ENCODE measurements at places on chromosomes 16 and 17. TPM values are rescaled to one million over a fixed set of nuclear protein-coding genes. Genes with fewer than 3 reads are reported as not detected.

Gene IGFALS
- total RNA-seq = not detected

Gene HEATR9
- not detected for total RNA-seq

GRCh38 chr17:31250229-31250628, 46.8 kb downstream of the OMG start:
- DNase-seq = no peak

- no peak for DNase-seq
Measured at GRCh38 chr17:64133546-64134215, 3.7 kb upstream of the ERN1 start.

Gene NOD2
- 0.40 TPM for total RNA-seq

DNA sequence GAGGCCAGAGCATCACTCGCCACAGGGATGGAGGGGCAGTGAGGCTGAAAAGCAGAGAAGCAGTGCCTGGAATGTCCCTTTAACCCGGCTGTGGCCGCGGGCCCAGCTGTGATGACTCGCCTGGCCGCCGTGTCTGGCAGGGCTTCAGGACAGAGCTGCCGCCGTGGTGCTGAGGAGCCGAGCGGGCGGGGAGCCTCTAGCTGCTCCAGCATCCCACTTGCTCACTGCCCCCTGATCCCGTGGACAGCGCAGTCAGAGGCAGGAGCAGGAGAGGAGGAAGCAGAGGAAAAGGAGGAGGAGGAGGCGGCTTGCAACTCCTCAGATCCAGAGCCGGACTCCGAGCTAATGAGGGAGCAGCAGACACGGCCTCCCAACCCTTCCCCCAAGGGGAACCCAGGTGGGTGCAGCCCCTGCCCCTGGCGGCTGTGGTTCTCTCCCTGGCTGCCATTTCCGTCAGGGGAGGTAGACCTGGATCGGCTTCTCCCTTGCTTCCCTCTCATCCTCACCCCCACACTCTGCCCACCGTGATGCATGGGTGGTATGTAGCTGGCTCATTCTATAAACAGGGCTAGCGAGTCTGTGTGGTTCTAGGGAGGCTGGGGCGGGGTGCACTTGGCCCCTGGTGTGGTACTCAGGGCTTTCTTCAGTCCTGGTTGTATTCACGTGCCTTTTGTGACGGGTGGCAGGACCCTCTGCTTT, 165.7 kb downstream of the CMIP start:
- peak; percentile 72 for DNase-seq

Gene METRNL
- total RNA-seq = 60.9 TPM

- no peak for DNase-seq
Measured at GRCh38 chr17:57943140-57943539, 12.1 kb downstream of the CUEDC1 start.

GRCh38 chr17:2042933-2043332, 1.1 kb downstream of the OVCA2 start:
- DNase-seq = no peak

Gene NRN1L
- 2.2 TPM for total RNA-seq

- DNase-seq = peak; percentile 88
Measured at GRCh38 chr17:28575126-28575795, 1.4 kb downstream of the ALDOC start.

Gene CMTM4
- total RNA-seq = 9.1 TPM

DNA sequence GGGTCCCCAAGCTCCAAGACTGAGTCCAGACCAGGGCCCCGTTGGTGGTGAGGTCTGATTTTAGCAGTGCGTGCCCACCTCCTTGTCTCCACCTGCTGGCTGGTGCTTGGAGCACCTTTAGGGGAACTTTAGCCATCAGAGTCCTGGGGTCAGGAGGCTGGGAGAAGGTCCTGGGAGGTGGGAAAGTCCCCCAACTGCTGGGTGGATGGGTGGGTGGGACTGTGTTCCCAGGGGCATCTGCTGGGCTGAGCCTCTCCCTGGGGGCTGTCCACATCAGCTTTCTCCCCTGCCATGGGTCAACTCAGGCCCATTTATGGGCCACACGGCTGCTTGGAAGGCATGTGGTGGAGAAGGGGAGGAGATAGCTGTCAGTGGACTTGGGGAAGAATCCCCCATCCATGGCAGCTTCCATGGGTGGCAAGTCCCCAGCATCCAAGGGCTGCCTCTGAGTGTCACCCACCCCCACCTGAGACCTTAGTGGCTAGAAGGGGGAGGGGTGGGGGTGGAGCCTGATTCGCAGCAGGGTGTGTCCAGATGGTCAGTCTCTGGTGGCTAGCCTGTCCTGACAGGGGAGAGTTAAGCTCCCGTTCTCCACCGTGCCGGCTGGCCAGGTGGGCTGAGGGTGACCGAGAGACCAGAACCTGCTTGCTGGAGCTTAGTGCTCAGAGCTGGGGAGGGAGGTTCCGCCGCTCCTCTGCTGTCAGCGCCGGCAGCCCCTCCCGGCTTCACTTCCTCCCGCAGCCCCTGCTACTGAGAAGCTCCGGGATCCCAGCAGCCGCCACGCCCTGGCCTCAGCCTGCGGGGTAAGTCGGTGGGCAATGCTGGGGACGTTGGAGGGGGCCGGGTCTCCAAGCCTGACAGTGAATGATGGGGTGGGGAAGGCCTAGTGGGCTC, at the start of gene TRPV2:
TRPV2 (plus strand) TSS at position 541 of the 894 bp plus-strand sequence. CDS start 2,098 bp downstream, outside the sequence.
- peak; percentile 58 for DNase-seq

Gene NME1
- 35.0 TPM for total RNA-seq

Gene ALOXE3
- total RNA-seq = not detected

Gene CDH13
- 144 TPM for total RNA-seq

Gene TMC6
- total RNA-seq = 59.5 TPM

Gene PRAC2
- not detected for total RNA-seq

GRCh38 chr16:13767215-13767614, 152.7 kb upstream of the ERCC4 start:
- DNase-seq = no peak

GRCh38 chr17:32701871-32702270, 175.1 kb downstream of the MYO1D start:
- DNase-seq = no peak

DNA sequence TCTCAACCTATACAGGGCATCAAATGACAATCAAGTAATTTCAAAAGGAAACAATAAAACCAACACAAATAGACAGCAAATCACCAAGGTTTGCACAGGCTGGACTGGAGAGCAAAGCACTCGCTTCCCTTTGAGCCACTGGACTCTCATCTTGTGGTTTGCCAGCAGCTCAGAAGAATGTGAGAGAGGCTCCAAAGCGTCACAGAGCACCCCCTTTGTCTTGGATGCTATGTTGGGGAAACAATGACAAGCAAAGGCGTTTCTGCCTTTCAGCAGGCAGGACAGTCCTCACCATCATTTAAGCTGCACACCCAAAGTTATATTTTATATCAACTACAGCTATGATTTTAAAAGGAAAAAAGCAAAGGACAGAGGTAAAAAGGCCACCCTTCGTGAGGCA, 13.2 kb downstream of the SLC6A4 start:
- no peak for DNase-seq

GRCh38 chr17:44008205-44008909, 3.9 kb downstream of the NAGS start:
- no peak for DNase-seq

Gene PDIA2
- total RNA-seq = 0.55 TPM

GRCh38 chr17:77746393-77746792, 212.1 kb upstream of the TNRC6C start:
- no peak for DNase-seq

Gene SDR42E2
- total RNA-seq = not detected

DNA sequence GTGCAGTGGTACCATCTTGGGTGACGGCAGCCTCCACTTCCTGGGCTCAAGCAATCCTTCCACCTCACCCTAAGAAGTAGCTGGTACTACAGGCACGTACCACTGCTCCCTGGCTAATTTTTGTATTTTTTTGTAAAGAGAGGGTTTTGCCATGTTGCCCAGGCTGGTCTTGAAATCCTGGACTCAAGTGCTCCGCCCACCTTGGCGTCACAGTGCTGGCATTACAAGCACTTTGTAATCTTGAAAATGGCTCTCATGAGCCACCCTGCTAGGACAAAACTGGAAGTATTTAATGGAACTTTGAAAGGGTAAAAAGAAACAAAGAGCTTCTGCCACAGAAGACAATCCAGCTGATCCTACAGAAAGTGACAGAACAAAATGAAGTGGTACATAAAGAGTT, 9.2 kb downstream of the SUMO2 start:
- DNase-seq = no peak

DNA sequence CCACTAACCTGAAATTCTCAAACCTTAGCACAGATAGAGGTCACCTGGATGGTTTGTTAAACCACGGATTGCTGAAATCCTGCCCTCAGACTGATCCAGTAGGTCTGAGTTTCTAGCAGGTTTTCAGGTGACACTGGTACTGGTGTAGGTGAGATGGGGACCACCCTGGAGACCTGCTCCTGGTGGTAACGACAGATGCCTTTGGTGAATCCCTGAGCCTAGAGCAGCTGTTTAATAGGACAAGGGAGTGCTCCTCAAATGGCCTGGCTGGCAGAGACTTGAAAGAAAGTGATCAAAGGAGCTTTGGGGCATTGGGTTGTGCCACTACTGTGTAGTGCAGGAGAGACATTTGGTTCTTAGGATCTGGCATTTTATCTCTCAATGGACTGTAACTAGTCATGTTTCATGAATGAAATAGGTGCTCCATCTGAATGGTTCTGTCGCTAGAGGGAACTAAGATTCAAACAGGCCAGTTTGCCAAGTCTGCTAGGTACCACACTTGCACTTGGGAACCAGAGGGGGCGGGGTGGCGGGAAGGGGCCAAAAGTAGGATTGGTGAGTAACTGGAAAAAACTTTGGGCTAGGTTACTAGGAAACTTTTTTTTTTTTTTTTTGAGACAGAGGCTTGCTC, 2.9 kb upstream of the IFI35 start:
- DNase-seq = no peak

DNA sequence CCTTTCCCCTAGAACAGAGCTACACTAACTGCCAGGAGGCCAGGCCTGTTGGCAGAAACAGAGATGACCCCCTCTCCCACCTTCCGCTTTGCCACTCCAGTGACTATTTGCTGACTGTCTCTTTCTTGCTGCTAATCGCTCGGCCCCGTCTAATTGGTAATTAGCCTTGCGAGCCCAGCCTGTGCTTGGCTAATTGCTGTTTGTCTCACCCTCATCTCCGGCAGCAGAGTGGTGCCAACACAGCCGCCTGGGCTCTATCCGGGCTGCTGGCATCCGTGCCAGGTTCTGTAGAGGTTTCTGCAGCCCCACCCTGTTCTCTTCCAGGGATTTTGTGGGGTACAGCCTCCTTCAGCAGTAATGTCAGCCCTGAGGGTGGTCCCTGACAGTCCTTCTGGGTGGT, 27.4 kb upstream of the PHB1 start:
- no peak for DNase-seq

GRCh38 chr17:38322897-38323296, 20.9 kb downstream of the GPR179 start:
- DNase-seq = no peak

GRCh38 chr16:88951989-88952388, 25.0 kb downstream of the CBFA2T3 start:
- peak; percentile 9 for DNase-seq

Gene C17orf107
- total RNA-seq = 0.35 TPM

DNA sequence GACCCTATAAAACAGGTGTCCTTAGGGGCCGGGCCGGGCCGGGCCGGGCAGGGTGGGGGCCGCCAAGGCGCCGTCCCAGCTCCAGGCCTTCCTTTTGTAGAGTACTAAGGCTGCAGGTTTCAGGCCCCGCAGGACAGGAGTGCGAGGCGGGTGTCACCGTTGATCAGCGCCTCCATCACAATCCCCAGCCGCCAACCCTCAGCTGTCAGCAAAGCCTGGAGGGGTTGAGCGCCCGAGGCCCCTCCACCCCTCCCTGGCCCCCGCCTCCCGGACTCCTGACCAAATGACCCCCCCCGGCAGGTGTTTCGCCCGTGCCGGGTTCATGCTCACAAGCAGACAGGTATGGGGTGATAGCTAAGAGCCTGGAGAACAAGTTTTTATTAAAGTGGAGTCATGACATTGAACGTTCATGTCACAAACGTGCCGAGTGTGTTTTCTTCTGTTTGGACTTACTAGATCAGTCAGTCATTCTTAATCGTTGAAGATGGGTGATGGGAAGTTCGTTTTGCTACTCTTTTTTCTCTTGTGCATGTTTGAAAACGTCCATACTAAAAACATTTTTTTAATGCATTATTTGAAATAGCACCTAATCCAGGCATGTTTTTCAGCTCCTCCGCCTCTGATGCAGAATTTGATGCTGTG, 534 bp downstream of the ARL2BP start:
- peak; percentile 25 for DNase-seq

Data from heart right ventricle (tissue), 16 donors.